T-helper 17 cell (primary cell): ENCODE measurements at places on chromosomes 7 and 10. TPM values are rescaled to one million over a fixed set of nuclear protein-coding genes. Genes with fewer than 3 reads are reported as not detected.

Gene SLC39A12
- total RNA-seq: not detected

Gene MALSU1
- total RNA-seq: 30.5 TPM

Gene ZNF438
- 3.1 TPM for total RNA-seq

DNA sequence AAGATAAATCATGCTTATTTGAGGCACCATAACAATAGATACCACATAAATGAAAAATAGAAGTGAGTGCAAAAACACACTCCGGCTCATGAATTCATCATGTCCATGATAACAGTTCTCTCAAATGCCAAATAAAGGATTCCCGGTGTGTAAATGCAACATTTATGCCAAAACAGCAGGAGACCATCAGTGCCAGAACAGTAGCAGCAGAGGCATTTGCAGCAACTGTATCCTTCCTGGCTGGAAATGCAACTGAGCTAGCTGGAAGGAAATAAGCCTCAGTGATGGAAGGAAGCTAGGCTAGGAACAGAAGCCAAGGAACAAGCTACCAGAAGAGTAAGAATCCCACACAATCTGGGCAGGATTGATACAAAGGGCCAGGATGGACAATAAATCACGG, 79.9 kb upstream of the THSD7A start:
- DNase-seq: no peak

DNA sequence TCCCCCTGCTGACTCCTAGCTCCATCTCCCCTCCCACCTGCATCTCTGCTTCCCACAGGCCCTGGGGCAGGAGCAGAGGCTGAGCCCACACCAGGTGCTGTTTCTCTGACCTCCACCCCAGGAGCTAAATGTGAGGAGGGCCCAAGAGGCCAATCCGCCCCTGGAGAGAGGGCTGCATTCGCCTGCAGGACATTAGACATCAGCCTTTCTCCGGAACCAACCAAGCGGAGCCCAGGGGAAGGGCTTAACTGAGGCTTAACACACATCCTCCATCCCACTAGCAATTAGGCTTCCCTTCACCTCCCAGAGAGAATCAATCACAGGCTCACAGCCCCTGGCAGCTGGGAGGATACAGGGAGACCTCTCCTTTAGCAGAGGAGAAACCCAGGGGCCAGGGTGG, 50.5 kb downstream of the SH3PXD2A start:
- DNase-seq: no peak

- no peak for DNase-seq
Observed at GRCh38 chr10:61899069-61899531, 2.4 kb upstream of the ARID5B start.

GRCh38 chr7:67661-68395, 124.5 kb upstream of the FAM20C start:
- DNase-seq: no peak
